ENCODE measurements at places on chromosomes 7 and 10.

DNA sequence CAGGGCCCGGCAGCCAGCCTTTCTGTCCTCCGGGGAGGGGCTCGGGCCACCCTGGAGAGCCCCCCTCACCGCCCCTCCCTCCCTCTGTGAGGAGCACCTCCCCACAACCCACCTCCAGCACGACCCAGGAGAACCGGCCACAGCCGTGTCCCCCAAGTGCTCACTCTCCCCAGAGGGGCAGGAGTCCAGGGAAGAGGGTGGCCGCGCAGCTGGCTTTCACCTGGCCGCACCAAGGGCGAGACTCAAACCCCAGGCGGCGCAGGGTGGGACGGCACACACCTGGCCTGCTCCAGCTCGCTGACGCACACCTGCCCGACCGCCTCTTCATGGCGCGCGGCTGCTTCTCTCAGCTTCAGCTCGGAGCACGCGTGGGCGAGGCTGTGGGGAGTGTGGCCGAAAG is 73.4 kb downstream of the CFAP46 start:
- no peak for DNase-seq

DNA sequence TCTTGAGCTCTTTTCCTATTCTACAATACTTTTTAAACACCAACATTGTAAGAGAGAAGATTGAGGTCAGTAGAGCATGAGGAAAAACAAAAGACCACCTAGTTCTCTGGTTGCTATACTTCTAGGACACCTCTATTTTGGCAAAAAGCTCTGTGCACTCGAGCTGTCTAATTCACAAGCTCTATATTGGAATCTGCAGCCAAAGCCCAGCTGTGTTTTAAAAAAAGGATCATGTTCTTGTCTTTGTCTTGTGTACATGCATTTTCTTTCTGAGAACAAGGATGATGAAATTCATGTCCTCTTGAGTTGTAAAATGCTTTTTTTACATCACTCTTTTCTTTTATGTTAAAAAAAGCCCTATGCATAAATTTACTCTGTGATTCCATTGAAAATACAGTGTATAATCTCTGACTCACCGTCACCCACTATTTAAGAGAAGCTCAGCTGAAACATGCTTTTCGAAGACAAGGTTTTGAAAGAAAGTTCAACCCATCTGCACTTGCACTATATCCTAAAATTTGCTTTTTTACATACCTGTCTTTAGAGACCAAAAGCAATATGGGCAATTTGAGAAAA is 215.5 kb upstream of the VSTM2A start:
- no peak for DNase-seq

- no peak for DNase-seq
Measured at GRCh38 chr7:134874407-134874806, 95.0 kb downstream of the CALD1 start.

- no peak for DNase-seq
Measured at GRCh38 chr7:6477318-6477660, 29.5 kb upstream of the DAGLB start.

All from effector memory CD4-positive, alpha-beta T cell (primary cell).